Activated CD8-positive, alpha-beta T cell treated with anti-CD3 and anti-CD28 coated beads for 36 hours (primary cell): ENCODE measurements at places on chromosomes 5 and 9. TPM values are rescaled to one million over a fixed set of nuclear protein-coding genes. Genes with fewer than 3 reads are reported as not detected.

GRCh38 chr5:153809166-153809565 lies 229.5 kb downstream of the FAM114A2 start:
- no peak overlapping the region for H3K4me3 ChIP-seq
- H3K4me1 ChIP-seq, result no peaks in the 10 kb centered on the region

Gene GPR151
- total RNA-seq, result not detected

DNA sequence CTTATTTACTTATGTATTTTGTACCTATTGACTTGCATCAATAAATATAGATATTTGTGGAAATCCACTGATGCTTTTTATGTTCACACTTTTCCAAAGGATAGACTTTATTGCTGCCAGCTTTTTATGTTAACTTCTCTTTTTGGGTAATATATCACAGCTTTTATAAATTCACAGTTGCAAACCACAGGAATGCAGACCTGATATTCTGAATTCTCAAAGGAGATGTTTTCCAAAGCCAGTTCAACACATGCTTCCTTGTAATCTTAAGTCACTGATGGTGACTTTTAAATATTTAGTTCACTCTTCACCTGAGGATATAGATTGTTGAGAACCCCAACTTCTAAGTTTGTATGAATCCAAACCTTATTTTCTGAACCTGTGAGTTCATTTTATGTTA lies 223.4 kb upstream of the PRR16 start:
- H3K4me3 ChIP-seq, result no peak overlapping the region
- H3K4me1 ChIP-seq, result no peaks in the 10 kb centered on the region
- no peak for DNase-seq
- H3K27me3 ChIP-seq, result no peaks in the 10 kb centered on the region

Gene TLE4
- total RNA-seq, result 30.8 TPM

- H3K4me1 ChIP-seq, result no peaks in the 10 kb centered on the region
- H3K27me3 ChIP-seq, result peaks cover 5% of the 10 kb centered on the region
- DNase-seq, result no peak
Measured at GRCh38 chr5:112227911-112228631, 191.0 kb downstream of the EPB41L4A start.

GRCh38 chr5:15338546-15338945 lies 161.4 kb upstream of the FBXL7 start:
- no peaks in the 10 kb centered on the region for H3K27me3 ChIP-seq
- H3K4me3 ChIP-seq, result no peak overlapping the region
- no peaks in the 10 kb centered on the region for H3K4me1 ChIP-seq

Gene JMY
- 6.1 TPM for total RNA-seq

GRCh38 chr9:86163503-86163902 lies 64.1 kb upstream of the GOLM1 start:
- no peak for DNase-seq
- H3K27me3 ChIP-seq, result no peaks in the 10 kb centered on the region
- H3K4me1 ChIP-seq, result no peaks in the 10 kb centered on the region

DNA sequence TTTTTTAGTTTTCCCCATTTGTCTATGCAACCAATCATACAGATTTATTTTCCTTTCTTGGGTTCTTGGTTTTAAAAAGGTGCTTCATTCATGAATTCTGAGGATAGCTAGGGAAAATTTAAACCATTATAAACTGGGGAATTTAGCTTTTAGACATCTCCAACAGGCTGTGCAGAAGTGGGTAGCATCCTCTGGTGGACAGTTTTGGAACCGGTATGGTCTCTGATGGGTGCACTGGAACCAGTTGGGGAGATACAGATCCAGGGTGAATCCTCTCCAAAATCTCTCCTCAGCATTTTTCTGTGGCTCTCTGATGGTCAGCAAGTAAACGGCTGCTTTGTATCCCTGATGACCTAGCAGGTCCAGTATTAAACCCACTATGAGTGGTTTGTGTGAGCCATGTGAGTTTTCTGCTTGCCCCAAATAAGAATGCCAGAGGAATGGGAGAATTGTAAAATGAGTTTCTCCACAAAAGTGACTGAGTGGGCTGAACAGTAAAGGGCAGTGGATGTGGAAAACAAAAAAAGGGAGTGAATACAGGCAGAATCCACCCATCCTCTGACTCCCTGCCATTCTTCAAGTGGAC lies 9.1 kb upstream of the DNAJC25 start:
- H3K4me3 ChIP-seq, result no peak overlapping the region
- no peak overlapping the region for H3K27ac ChIP-seq
- peak; percentile 52 for DNase-seq
- H3K27me3 ChIP-seq, result peaks cover 6% of the 10 kb centered on the region

DNA sequence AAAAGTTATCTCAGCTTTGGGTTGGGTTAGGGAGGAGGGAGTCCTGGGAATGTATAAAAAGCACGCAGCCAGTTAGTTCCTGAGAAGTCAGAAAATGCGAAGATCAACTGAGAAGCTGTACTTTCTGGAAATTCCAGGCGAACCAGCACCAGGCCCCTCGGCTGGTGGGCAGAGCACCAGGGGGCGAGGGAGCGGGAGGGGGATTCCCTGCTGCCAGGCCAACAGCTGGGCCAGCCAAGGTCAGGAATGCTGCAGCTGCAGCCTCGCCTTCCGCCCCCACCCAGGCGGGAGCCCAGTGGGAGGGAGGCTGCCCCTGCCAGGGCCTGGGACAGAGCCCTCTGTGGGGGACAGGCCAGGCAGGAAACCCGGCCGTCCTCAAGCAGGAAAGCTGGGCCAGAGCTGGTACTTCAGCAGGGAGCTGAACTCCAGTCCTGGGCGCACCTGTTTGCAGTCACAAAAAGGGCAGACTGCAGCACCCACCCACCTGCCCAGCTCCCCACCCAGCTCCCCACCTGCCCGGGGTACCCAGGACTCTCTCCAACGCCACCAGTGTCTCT lies 35.5 kb downstream of the VAV2 start:
- H3K36me3 ChIP-seq, result no peaks in the 10 kb centered on the region
- H3K4me3 ChIP-seq, result no peak overlapping the region
- H3K27ac ChIP-seq, result peak overlapping the region; percentile 80
- H3K27me3 ChIP-seq, result no peaks in the 10 kb centered on the region

- no peaks in the 10 kb centered on the region for H3K36me3 ChIP-seq
- DNase-seq, result no peak
- no peak overlapping the region for H3K4me3 ChIP-seq
- no peak overlapping the region for H3K27ac ChIP-seq
Measured at GRCh38 chr5:157890836-157891597, 32.1 kb upstream of the CLINT1 start.

- H3K4me3 ChIP-seq, result no peak overlapping the region
- no peaks in the 10 kb centered on the region for H3K4me1 ChIP-seq
- no peaks in the 10 kb centered on the region for H3K36me3 ChIP-seq
- no peak overlapping the region for H3K27ac ChIP-seq
- no peak for DNase-seq
- peaks cover 16% of the 10 kb centered on the region for H3K27me3 ChIP-seq
Measured at GRCh38 chr5:35304291-35304690, 74.0 kb upstream of the PRLR start.

DNA sequence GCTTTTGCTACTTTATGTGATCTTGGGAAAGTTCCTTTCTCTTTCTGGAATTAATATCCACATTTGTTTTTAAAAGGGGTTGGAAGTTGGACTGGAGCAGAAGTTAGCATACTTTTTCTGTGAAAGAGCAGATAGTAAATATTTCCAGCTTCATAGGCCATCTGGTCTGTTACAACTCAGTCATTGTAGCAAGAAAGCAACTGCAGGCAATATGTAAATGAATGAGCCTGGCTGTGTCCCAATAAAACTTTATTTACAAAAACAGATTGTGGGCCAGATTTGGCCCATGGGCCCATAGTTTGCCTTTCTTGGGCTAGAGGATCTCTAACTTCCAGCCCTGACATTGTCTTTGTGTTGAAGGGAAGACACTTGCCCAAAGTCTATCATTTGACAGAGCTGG lies 104.4 kb downstream of the ACTL7B start:
- no peaks in the 10 kb centered on the region for H3K36me3 ChIP-seq
- DNase-seq, result no peak
- no peak overlapping the region for H3K4me3 ChIP-seq
- H3K4me1 ChIP-seq, result no peaks in the 10 kb centered on the region
- peaks cover 3% of the 10 kb centered on the region for H3K27me3 ChIP-seq
- no peak overlapping the region for H3K27ac ChIP-seq

- peaks cover 25% of the 10 kb centered on the region for H3K4me1 ChIP-seq
- no peak overlapping the region for H3K27ac ChIP-seq
- peaks cover 16% of the 10 kb centered on the region for H3K36me3 ChIP-seq
- no peaks in the 10 kb centered on the region for H3K27me3 ChIP-seq
Measured at GRCh38 chr5:169584998-169585451, 1.5 kb downstream of the SPDL1 start.

Gene RGS14
- total RNA-seq, result 52.5 TPM

GRCh38 chr5:20572614-20573013 lies 584.6 kb upstream of the CDH18 start:
- no peak overlapping the region for H3K4me3 ChIP-seq
- H3K36me3 ChIP-seq, result no peaks in the 10 kb centered on the region
- H3K27me3 ChIP-seq, result no peaks in the 10 kb centered on the region
- no peak overlapping the region for H3K27ac ChIP-seq
- H3K4me1 ChIP-seq, result no peaks in the 10 kb centered on the region

GRCh38 chr5:6822556-6823343 lies 109.5 kb downstream of the TENT4A start:
- peaks cover 7% of the 10 kb centered on the region for H3K4me1 ChIP-seq
- H3K4me3 ChIP-seq, result no peak overlapping the region
- no peak for DNase-seq
- H3K27me3 ChIP-seq, result peaks cover 11% of the 10 kb centered on the region
- peaks cover 4% of the 10 kb centered on the region for H3K36me3 ChIP-seq
- no peak overlapping the region for H3K27ac ChIP-seq

Gene SLC46A2
- not detected for total RNA-seq

Gene SLC6A18
- total RNA-seq, result not detected

GRCh38 chr5:98641671-98642070 lies 131.8 kb upstream of the RGMB start:
- no peaks in the 10 kb centered on the region for H3K36me3 ChIP-seq
- DNase-seq, result no peak
- no peak overlapping the region for H3K4me3 ChIP-seq
- H3K27ac ChIP-seq, result no peak overlapping the region

GRCh38 chr5:126300293-126300692 lies 122.9 kb upstream of the GRAMD2B start:
- no peak for DNase-seq
- H3K27ac ChIP-seq, result no peak overlapping the region
- H3K4me1 ChIP-seq, result no peaks in the 10 kb centered on the region

Gene ANKRD34B
- not detected for total RNA-seq

DNA sequence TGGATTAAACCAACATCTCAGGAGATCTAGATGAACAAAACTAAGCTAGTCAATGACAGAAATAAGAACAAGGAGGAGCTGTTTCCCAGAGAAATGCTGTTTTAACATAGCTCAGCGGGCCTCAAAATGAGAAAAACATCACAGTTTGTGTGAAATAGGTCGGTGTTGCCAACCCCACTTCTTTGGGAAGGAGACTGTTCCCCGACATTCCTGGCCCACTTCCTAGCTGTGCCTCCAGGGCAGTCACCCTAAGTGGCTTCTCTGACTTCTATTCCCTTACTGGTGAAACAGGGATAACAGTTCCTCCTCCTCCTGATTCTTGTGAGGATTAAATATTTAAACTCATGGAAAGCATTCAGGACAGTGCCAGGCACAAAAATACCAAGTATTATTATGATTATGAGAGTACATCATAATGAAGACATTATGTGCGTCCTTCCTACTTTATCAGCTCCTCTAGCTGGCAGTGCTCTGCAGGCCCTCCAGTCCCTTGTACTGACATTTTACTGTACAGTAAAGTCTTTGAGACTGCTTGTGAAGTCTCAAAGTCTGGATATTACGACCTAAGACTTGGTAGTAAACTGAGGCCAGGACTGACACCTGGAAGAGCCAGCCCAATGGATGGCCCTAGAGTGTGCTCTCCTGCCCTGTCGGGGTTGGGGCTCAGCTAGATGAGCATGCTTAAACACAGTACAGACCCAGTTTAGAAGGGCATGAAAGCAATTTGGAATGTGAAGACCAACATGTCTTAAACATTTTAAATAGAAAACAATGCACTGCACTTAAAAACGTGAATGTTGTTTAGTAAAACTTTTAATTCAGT lies 7.3 kb downstream of the ISCA1 start:
- peaks cover 47% of the 10 kb centered on the region for H3K36me3 ChIP-seq
- DNase-seq, result no peak
- H3K4me3 ChIP-seq, result no peak overlapping the region
- H3K27me3 ChIP-seq, result no peaks in the 10 kb centered on the region
- H3K4me1 ChIP-seq, result peaks cover 31% of the 10 kb centered on the region

Gene SPATA9
- not detected for total RNA-seq

DNA sequence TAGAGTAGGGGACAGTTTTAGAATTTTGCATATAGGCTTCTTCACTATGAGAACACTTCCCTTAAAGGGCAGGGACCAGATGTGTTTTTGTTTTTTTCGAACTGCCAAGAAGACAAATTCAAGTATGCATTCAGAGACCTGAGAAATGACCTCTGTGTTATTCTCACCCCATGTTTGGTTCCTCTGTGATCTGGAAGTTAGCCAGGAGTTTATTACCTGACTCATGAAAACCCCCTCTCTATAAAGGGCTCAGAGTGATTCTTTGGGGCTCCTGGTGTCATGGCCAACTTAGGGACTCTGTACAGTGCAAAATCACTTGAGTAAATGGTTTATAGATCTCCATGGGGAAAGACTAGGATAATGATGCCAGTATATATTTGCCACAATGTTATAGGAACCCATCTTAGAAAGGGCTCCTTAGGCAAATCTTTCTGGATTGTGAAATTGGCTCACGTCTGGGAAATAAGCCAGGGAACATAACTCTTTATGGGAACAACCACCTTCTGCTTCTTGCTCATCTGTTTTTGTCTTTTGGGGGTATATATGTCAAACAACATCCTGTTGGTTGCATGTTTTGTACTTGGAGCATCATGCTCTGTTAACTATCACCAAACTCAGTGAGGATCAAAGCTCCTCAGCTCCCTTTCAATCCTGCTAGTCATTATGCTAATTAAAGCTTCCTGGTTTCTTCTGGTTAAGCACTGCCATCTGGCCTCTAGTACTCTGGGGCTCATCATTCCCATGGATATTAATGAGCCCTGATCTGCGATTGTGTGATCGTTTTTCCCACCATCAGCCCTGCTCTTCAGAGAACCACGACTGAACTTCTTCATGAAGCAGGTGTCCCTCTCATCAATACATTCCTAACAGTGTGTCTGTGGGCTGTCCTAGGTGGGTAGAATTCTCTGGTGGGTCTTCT lies 173.4 kb upstream of the CDH12 start:
- DNase-seq, result no peak
- H3K4me1 ChIP-seq, result no peaks in the 10 kb centered on the region
- H3K27ac ChIP-seq, result no peak overlapping the region
- no peaks in the 10 kb centered on the region for H3K27me3 ChIP-seq
- H3K36me3 ChIP-seq, result no peaks in the 10 kb centered on the region
- H3K4me3 ChIP-seq, result no peak overlapping the region

Gene FKTN
- total RNA-seq, result 14.3 TPM

- DNase-seq, result no peak
- no peaks in the 10 kb centered on the region for H3K36me3 ChIP-seq
Measured at GRCh38 chr5:63451188-63451587, 511.1 kb downstream of the HTR1A start.

GRCh38 chr5:38831117-38831516 lies 14.7 kb upstream of the OSMR start:
- H3K4me1 ChIP-seq, result no peaks in the 10 kb centered on the region
- no peak for DNase-seq
- H3K27me3 ChIP-seq, result peaks cover 10% of the 10 kb centered on the region
- no peak overlapping the region for H3K4me3 ChIP-seq
- no peak overlapping the region for H3K27ac ChIP-seq

GRCh38 chr9:121222524-121223171 lies 21.0 kb upstream of the RAB14 start:
- no peak overlapping the region for H3K4me3 ChIP-seq
- no peaks in the 10 kb centered on the region for H3K27me3 ChIP-seq
- H3K27ac ChIP-seq, result no peak overlapping the region
- DNase-seq, result no peak
- H3K36me3 ChIP-seq, result no peaks in the 10 kb centered on the region
